Stimulated activated CD8-positive, alpha-beta memory T cell treated with anti-CD3 and anti-CD28 coated beads, Interleukin-4, amount 100 ng/mL, for 4 hours (primary cell): ENCODE measurements at places on chromosomes 2 and 18.

GRCh38 chr2:101135412-101136296 lies 15.5 kb downstream of the TBC1D8 start:
- DNase-seq = no peak

DNA sequence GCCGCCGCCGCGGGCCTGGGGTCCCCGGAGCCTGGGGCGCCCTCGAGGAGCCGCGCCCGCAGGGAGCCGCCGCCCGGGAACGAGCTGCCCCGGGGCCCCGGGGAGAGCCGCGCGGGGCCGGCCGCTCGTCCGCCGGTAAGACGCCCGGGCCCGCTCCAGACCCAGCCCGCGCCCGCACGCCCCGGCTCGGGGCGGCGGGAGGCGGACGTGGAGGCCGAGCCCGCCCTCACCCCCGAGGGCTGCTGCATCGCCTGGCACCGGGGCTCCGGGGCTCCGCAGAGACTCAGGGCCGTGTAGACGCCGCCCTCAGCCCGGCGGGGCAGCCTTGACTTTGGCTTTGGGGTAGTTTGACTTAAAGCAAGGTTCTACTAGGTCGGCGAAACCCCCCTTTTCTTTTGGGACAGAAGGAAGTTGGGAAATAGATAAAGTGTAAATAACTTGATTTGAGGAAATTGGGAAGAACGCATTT lies 335 bp downstream of the ERFE start:
- no peak for DNase-seq

DNA sequence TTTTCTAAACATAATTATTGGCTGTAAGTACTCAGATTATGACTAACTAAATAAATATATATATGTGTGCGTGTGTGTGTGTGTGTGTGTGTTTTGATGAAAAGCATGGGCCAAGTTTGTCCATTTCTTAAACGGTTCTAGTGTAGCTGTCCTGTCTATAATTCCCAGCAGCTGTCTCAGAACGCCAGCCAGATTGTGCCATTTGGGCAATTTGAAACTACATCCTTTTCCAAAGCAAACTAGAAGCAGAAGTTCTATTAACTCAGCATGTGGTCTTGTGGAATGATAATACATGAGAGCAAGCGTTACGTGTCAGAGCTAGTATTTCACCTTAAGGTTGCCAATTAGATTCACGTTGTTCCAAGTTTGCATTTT lies 1.7 kb downstream of the ARHGAP28 start:
- DNase-seq = no peak

GRCh38 chr18:22108674-22109073 lies 60.7 kb upstream of the GATA6 start:
- no peak for DNase-seq

- no peak for DNase-seq
Observed at GRCh38 chr2:31318361-31319336, 84.7 kb downstream of the EHD3 start.

GRCh38 chr2:69660637-69661036 lies 17.1 kb upstream of the AAK1 start:
- DNase-seq = no peak

DNA sequence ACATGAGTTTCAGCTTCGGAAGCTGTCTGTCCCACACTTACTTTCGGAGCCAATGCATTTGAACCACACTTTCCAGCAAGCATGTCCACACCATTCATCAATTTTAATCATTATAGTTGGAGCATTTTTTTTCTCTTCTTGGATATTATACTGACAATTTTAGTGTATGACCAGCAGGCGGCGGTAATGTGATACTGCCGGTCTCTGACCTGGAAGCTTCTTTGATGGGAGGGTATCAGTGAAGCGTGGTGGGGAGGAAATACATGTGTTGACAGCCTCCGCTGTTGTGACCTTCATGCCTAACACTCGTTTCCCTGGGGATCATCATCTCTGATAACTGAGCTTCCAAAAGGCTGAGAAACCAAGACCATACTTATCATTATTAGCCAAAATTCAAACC lies 231.7 kb downstream of the GBX2 start:
- DNase-seq = no peak

GRCh38 chr2:73008766-73009135 lies 62.8 kb downstream of the SFXN5 start:
- no peak for DNase-seq

GRCh38 chr2:157784823-157785175 lies 91.3 kb downstream of the ACVR1 start:
- no peak for DNase-seq

GRCh38 chr2:71778514-71778913 lies 325.2 kb downstream of the DYSF start:
- DNase-seq = no peak

GRCh38 chr2:196468394-196468793 lies 171.1 kb upstream of the CCDC150 start:
- no peak for DNase-seq

DNA sequence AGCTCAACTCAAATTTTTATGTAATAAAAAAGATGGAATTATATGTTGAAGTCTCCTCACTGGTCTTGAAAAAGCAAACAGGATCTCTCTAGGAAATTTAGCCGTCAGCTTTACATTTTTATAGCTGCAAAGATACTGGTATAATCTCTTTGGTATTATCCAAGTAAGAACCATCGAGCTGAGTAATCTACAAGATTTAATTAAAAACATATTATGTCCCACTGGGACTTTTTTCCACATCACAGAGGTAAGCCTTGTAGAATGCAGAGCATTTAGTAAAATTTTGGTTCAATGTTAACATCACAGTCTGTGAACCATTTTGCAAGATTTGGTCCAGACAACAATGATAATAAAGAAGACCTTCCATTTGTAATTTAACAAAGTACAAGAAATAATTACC lies 162.6 kb upstream of the SLC39A10 start:
- no peak for DNase-seq

DNA sequence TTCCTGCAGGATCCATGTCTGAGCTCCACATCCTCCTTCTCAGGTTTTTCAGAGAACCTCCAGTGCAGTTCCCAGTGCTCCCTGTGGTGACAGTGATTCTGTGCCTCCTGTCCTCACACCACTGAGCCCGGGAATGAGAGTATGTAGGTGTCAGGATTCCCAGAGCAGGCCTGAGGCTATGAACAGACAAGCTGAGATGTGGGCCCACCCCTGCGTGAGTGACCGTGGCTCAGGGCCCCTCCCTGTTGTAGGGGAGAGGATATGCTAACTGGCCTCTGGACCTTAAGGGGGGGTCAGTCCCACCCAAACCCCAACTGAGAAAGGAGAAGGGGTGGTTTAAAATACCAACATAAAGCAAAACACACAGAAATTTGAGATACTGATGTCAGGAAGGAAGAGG lies 104.8 kb upstream of the RAB12 start:
- no peak for DNase-seq

DNA sequence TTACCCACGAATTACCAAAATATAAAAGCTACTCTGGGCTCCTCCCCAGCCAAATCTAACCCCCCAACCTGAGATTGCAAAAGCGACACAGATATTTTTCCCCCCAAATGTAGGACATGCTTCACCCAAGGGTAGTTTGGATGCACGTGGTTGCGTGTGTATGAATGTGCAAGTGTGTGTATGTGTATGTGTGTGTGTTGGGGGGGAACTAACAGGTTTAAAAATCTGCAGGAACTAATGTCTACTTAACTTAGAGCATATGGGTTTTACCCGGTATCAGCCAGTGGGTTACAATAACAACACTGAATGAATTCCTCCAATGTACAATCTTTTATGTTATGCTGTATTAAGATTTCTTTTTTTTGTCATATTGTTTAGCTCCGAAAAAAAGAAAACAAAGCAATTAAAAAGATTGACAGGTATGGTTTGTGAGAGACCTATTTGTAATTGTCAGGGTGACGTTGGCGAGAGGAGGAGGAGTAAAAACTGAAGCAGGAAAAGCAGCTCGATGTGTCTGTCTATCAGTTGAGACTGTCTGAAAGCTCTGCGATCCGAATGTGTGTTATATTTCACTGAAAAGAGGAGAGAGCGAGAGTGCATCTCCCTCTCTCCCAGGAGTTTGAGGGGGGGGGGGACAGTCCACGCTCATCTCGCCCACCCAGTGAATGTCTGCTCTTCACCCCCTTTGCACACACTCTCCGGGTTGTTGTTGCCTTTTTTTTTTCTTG lies at the start of gene TSHZ1:
TSS of gene TSHZ1 (plus strand) at position 524 of the 728 bp plus-strand sequence. CDS start 1,080 bp downstream, outside the sequence.
- DNase-seq = no peak

DNA sequence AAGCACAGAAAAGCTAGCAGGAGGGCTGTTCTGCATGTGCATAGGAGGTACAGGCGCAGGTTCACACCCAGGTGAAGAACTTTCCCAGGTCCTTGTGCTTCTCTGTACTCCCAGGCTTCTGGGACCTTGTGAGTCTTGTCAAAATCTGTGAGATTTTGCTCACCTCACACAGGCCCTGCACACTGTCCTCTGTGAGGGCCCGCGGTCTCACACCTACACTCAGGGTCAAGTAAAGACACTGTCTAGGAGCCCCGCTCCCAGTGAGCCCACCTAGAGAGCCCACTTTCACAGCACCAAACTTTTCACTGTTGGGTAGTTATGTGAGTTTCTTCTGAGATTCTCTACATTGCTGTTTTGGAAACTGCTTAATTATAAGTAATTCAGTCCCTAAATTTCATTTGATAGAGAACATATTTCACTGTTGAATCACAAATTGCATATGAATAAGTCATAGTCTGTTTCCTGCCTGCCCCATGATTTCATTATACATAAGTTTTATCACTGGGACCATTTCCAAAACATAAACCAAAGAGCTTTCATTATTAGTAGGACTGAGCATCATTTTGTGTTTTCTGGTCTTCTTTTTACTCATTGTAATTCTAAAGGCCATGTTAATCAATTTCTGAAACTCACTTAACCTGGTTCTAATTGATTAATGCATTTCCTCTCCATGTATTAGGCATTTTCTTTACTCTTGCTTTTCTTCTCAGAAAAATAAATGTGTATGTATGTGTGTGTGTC lies 234.2 kb upstream of the SPOPL start:
- no peak for DNase-seq

DNA sequence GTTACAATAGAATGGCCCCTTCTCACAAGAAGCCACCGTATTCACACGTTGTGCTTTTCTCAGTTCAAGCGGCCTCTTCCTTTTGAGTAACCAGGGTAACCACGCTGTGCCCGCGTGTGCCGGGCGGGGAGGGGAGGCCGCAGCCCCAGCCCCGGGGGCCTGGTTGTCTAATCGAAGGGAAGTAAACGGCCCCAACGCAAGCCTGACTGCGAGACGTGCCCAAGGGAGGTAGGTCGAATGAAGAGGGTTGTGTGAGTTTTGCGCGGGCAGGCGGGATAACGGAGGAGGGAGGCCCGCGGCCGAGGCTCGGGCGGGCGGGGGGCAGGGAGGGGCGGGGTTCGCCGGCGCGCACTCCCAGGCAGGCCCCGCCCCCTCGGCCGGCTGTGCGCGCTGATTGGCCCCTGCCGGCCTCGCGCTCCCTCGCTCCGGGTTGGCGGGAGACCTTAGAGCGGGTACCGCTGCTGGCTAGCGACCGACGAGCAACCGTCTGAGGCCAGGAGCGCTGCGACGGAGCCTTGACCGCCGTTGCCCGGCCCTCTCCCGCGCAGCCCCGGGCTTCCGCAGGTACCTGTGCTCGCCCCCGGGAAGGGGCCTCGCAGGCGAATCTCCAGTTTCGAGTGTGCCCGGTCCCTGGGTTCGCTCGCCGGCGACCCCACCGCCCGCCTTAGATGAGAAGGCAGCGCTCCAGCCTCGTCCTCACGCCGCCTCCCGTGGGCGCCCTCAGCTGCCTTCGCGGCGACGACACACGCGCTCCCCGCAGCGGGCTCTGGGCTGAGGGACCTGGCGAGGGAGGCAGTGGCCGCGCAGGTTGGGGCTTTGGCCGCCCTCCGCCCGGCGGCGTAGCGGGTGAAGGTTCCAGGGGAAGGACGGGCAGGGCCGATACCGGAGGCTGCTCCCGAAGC lies at the start of gene SPDYA:
TSS of gene SPDYA (plus strand) at position 451 of the 902 bp plus-strand sequence. CDS start 5,181 bp downstream, outside the sequence.
- peak; percentile 56 for DNase-seq

GRCh38 chr2:20349513-20349921 lies 1.1 kb downstream of the PUM2 start:
- DNase-seq = no peak

DNA sequence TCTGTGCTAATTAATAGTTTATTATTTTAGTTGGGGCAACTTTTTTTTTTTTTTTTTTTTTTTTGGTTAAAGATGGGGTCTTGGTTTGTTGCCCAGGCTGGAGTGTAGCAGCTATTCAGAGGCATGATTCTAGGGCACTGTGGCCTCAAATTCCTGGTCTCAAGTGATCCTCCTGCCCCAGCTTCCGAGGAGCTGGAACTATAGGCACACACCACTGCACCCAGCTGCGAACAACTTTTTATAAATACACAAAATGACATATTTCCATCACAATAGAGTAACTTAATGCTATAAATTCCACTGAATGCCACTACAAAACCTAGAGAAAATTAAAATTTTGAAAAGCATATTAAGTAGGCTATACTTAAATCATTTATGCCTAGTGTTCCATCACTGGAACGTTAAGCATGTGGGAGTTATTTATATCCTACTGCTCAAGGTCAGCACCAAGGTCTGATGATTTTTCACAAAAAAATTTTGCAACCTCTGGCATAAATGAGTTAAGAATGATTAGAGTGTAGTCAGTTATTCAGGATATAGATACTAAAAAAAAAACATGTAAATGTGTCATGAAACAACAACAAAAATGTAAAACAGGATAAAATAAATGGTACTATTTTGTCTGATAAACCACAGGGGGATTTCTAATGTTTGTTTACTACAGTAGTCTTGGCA lies 46.8 kb downstream of the GFPT1 start:
- no peak for DNase-seq

DNA sequence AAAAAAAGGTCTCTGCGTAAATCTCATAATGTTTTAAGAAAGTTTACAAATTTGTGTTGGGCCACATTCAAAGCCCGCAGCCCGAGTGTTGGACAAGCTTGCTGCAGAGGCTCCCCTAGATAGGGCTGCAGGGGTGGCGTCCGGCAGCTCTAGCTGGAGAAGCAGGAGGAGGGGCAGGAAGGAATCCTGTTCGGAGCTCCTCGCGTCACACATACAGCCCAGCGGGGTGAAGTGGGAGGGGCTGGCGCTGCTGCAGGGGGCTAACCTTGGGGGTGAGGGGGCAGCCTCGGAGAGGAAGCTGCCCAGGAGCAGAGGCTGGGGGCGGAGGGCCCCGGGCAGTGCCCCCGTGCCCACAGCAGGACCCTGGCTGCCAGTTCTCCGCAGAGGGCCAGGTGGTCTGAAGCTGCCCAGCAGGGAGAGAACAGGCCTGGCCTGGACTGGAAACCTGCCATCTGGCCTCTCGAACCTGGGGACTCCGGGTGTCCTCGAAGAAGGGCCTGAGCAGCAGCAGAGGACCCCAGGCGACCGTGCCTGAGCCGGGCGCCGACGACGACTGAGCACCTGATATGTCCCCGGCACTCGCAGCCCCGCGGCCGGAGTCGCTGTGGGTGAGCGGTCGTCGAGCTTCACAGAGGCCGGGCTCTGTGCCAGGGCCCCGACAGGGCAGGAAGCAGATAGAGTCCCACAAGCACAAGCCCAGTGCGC lies 2.6 kb upstream of the GPR35 start:
- DNase-seq = no peak
